Osteoblast (primary cell): ENCODE measurements at places on chromosomes 7 and 10. TPM values are rescaled to one million over a fixed set of nuclear protein-coding genes. Genes with fewer than 3 reads are reported as not detected.

ZNF680 gene
- total RNA-seq: 12.7 and 14.7 TPM in 2 replicates

LOXL4 gene
- total RNA-seq: 28.6 and 36.6 TPM in 2 replicates

XRCC2 gene
- total RNA-seq: 0.72 and 1.2 TPM in 2 replicates

IFIT1B gene
- total RNA-seq: not detected in 2 replicates

TMEM168 gene
- total RNA-seq: 17.4 and 21.5 TPM in 2 replicates

SMKR1 gene
- total RNA-seq: 0.72 and 0.88 TPM in 2 replicates

CALHM3 gene
- total RNA-seq: not detected in 2 replicates

MRLN gene
- not detected in 2 replicates for total RNA-seq

HOXA13 gene
- total RNA-seq: 6.2 and 8.0 TPM in 2 replicates

IRF5 gene
- total RNA-seq: under 0.01 TPM in 2 replicates

CRYGN gene
- total RNA-seq: 0.59 and 0.72 TPM in 2 replicates

ZNF804B gene
- not detected in 2 replicates for total RNA-seq

- H3K4me1 ChIP-seq: no peaks in the 10 kb centered on the region
- no peaks in the 10 kb centered on the region for H3K36me3 ChIP-seq
- H3K4me3 ChIP-seq: no peak overlapping the region
- no peaks in the 10 kb centered on the region for H3K27me3 ChIP-seq
Measured at GRCh38 chr7:78125884-78126283, 327.3 kb downstream of the PHTF2 start.

GRCh38 chr7:149704507-149704906, 68.9 kb downstream of the ZNF467 start:
- H3K4me3 ChIP-seq: no peak overlapping the region
- peak; percentile 68 for DNase-seq
- H3K27me3 ChIP-seq: no peaks in the 10 kb centered on the region

DNA sequence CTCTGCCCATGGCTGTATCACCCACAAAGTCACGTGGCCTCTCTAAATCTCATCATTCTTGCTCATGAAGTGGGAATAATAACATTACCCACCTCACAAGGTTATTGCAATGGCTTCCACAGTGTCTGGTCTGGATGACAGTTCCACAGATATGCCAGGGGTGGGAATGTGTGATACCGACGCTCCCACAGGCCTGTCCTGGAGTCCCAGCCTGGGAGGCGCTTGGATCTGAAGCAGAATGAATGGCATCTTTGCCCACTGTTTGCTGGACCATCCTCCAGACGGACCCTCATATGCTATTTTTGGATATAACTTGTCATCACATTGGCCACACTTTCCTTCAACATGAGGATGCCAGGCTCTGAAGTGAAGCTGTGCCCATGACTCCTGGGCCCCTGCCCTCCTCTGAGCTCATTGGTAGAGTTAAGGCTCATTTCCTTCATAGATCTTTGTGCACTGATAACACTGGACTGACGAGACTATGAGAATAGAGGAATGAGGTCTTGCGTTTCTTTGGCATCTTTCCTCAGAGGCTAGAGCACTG, 279.8 kb upstream of the ZNF32 start:
- DNase-seq: no peak
- H3K27me3 ChIP-seq: no peaks in the 10 kb centered on the region
- H3K4me3 ChIP-seq: no peak overlapping the region

- H3K4me1 ChIP-seq: no peaks in the 10 kb centered on the region
- no peak overlapping the region for H3K4me3 ChIP-seq
- no peak overlapping the region for H3K27ac ChIP-seq
Measured at GRCh38 chr7:101960985-101961708, 143.7 kb downstream of the CUX1 start.

DNA sequence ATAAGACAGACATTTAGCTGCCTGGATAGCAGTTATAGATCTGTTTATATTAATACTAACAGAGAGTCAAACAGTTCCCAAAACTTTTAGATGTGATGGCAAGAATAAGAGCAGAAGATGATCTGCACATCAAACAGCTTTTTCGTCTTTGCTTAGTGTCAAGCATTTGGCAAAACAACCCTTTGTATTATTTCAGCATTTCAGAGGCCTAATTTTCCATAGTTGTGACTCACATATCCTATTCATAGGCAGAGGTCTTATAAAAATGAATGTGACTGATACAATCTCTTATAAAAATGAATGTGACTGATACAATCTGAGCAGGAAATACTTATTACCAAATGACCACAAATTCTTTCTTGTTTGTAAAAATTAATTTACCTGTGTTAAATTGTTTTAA, 71.2 kb downstream of the LRRTM3 start:
- H3K27me3 ChIP-seq: no peaks in the 10 kb centered on the region
- no peak overlapping the region for H3K27ac ChIP-seq
- no peaks in the 10 kb centered on the region for H3K36me3 ChIP-seq
- DNase-seq: no peak
- no peaks in the 10 kb centered on the region for H3K4me1 ChIP-seq
- H3K4me3 ChIP-seq: no peak overlapping the region

GRCh38 chr7:51045319-51046102, 262.8 kb upstream of the GRB10 start:
- H3K27ac ChIP-seq: no peak overlapping the region
- peaks cover 24% of the 10 kb centered on the region for H3K4me1 ChIP-seq
- H3K4me3 ChIP-seq: peak overlapping the region; percentile 4
- DNase-seq: peak; percentile 90
- peaks cover 27% of the 10 kb centered on the region for H3K27me3 ChIP-seq
- H3K36me3 ChIP-seq: no peaks in the 10 kb centered on the region

- H3K27me3 ChIP-seq: no peaks in the 10 kb centered on the region
- H3K36me3 ChIP-seq: peaks cover 9% of the 10 kb centered on the region
- H3K27ac ChIP-seq: no peak overlapping the region
- no peaks in the 10 kb centered on the region for H3K4me1 ChIP-seq
Measured at GRCh38 chr10:72541337-72541736, 84.5 kb downstream of the MICU1 start.

GRCh38 chr7:132518102-132518838, 58.0 kb downstream of the PLXNA4 start:
- no peak for DNase-seq
- H3K27ac ChIP-seq: no peak overlapping the region
- no peak overlapping the region for H3K4me3 ChIP-seq
- peaks cover 7% of the 10 kb centered on the region for H3K4me1 ChIP-seq
- no peaks in the 10 kb centered on the region for H3K36me3 ChIP-seq

GRCh38 chr10:132420469-132420980, 23.5 kb downstream of the PWWP2B start:
- DNase-seq: no peak
- no peak overlapping the region for H3K4me3 ChIP-seq
- H3K36me3 ChIP-seq: no peaks in the 10 kb centered on the region
- H3K4me1 ChIP-seq: peaks cover 9% of the 10 kb centered on the region
- no peaks in the 10 kb centered on the region for H3K27me3 ChIP-seq
- no peak overlapping the region for H3K27ac ChIP-seq

- H3K27ac ChIP-seq: peak overlapping the region; percentile 30
- H3K4me1 ChIP-seq: peaks cover 45% of the 10 kb centered on the region
- no peak overlapping the region for H3K4me3 ChIP-seq
- no peaks in the 10 kb centered on the region for H3K27me3 ChIP-seq
Measured at GRCh38 chr7:24908166-24908565, 71.8 kb downstream of the OSBPL3 start.

DNA sequence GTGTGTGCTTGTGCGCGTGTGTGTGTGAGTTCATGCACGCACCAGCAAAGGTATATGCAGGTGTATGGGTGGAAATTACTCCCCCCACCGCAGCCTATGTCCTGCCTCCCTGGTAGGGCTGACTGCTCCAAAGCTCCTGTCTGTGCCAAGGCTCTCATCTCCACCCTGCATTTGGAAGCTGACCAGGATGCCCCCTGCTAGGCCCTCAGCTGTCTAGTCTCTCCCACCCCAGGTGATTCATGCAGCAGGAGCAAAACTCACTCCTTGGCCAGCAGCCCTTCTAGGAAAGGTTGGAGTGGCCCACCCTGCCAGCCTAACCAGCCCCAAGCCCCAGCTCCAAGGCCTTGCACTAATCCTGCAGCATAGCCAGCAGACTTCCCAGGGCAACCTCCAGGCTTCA, 148.4 kb downstream of the GRID1 start:
- no peaks in the 10 kb centered on the region for H3K27me3 ChIP-seq
- DNase-seq: peak; percentile 49
- H3K27ac ChIP-seq: no peak overlapping the region
- no peaks in the 10 kb centered on the region for H3K36me3 ChIP-seq

DNA sequence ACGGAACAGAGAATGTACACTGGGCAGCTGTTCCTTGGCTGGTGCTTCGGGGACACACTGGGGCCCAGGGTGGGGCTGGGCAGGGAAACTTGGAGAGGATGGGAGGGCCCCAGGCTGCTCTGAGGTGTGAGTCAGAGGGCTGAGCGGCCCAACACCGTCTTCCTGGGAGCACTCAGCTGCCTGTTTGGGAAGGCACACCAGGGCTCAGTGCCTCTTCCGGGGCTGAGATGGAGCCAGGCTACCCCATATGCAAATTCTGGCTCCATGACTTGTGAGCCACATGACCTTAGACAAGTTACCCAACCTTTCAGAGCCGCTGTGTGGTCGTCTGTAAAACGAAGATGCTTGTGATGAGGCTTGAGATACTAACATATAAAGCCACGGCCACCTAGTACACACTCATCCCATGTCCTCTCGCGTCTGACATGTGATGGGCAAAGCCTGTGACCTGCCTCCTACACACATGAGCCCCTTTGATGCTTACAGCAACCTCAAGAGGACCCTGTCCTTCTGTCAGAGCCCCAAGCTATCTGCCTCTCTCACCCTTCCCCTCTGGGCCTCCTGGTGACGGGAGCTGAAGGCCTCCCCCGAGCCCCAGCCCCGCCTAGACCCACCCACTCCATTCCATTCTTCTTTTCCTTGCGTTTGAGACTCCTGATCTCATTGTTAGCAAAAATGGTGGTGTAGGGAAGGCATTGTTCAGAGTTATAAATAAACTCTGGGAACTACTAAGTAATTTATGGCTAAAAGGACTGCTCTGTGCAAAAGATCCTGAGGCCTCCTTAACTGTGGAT, 26.1 kb downstream of the KLRG2 start:
- peak overlapping the region; percentile 15 for H3K27ac ChIP-seq
- H3K4me1 ChIP-seq: peaks cover 24% of the 10 kb centered on the region
- H3K27me3 ChIP-seq: peaks cover 3% of the 10 kb centered on the region
- no peak overlapping the region for H3K4me3 ChIP-seq
- peak; percentile 90 for DNase-seq
- H3K36me3 ChIP-seq: no peaks in the 10 kb centered on the region

DNA sequence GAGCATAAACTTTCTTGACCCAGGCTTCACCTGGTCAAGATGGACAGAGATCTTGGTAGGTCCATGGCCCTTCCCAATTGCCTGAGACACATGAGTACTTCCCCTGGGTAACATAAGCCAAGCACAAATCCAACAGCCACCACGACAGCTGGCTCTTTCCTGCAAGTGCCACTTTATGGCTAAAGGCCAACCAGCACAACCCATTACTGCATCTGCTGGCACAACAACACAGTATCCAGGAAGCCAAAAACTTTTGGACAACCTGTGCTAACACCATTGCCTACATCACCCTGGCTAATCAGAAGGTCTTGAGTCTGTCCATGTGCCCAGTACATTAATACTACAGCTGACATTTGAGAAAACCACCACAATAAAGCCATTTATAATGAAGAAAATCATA, 548.0 kb upstream of the SEMA3D start:
- H3K4me1 ChIP-seq: no peaks in the 10 kb centered on the region
- H3K27ac ChIP-seq: no peak overlapping the region
- H3K4me3 ChIP-seq: no peak overlapping the region
- no peaks in the 10 kb centered on the region for H3K27me3 ChIP-seq

GRCh38 chr10:129952378-129953118, 11.5 kb downstream of the EBF3 start:
- peak overlapping the region; percentile 76 for H3K27ac ChIP-seq
- DNase-seq: no peak
- peaks cover 82% of the 10 kb centered on the region for H3K4me1 ChIP-seq
- no peaks in the 10 kb centered on the region for H3K36me3 ChIP-seq
- no peaks in the 10 kb centered on the region for H3K27me3 ChIP-seq

DNA sequence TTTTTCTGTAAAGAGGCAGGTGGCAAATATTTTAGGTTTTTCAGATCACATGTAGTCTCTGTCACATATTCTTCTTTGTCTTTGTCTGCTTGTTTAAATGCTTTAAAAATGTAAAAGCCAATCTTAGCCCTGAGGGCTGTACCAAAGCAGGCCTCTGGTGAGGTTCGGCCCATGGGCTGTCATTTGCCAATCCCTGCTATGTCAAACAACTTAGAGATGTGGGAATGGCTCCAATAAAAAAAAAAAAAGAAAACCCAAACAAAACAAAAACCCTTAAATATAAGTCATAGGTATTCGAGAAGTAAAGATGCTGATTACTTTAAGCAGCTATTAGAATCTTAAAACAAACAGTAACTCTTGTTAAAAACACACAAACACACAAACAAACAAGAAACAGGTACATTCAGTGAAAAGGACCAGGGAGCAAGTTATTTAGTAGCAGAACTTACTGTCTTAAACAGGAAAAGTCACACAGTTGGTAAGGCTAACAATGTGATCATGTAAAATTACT, 61.4 kb upstream of the NAMPT start:
- no peak overlapping the region for H3K4me3 ChIP-seq
- peak; percentile 13 for DNase-seq
- peaks cover 19% of the 10 kb centered on the region for H3K4me1 ChIP-seq

- no peaks in the 10 kb centered on the region for H3K27me3 ChIP-seq
- no peak overlapping the region for H3K27ac ChIP-seq
- no peaks in the 10 kb centered on the region for H3K36me3 ChIP-seq
- H3K4me1 ChIP-seq: no peaks in the 10 kb centered on the region
- no peak for DNase-seq
- no peak overlapping the region for H3K4me3 ChIP-seq
Measured at GRCh38 chr10:104521901-104522694, 119.0 kb upstream of the SORCS3 start.

DNA sequence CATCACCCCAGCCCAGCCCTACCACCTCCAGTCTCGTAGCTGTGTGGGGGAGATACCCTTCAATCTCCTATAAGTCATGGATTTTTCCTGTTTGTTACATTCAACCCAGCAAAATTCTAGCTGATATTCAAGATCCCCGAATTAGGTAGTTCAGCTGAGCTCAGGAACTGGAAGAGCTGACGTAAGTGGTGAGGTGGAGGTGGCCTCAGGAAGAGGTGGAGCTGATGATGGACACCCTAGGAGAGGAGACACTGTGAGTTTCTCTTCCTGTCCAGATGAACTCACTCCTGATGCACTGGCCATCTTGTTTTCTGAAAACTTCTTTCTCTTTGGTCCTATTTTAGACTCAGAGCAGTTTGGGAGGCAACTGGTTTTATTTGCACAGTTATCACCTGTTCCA, 90.5 kb upstream of the PITRM1 start:
- DNase-seq: peak; percentile 66
- H3K4me3 ChIP-seq: no peak overlapping the region
- H3K27me3 ChIP-seq: peaks cover 3% of the 10 kb centered on the region
- H3K4me1 ChIP-seq: no peaks in the 10 kb centered on the region
- H3K27ac ChIP-seq: no peak overlapping the region

DNA sequence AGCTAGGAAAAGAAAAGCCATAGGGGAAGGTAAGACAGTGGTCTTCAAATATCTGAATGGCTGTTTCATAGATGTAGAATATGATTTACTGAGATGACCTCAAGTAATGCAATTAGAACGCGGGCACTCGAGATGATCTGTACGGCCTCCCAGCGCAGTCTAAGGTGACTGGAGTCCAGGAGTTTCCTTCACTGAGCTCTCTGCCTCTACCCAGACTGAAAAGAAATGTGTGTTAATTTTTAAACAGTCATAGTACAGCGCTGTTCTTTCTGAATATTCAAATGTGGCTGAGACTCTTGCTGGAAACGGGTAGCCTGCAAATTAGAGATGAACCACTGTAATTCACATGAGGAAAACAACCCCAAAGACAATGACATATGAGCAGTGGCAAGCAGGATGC, 562.4 kb upstream of the AUTS2 start:
- H3K4me3 ChIP-seq: no peak overlapping the region
- no peaks in the 10 kb centered on the region for H3K27me3 ChIP-seq
- no peaks in the 10 kb centered on the region for H3K4me1 ChIP-seq
- DNase-seq: no peak
